ENCODE measurements at places on chromosomes 5 and 9.

DNA sequence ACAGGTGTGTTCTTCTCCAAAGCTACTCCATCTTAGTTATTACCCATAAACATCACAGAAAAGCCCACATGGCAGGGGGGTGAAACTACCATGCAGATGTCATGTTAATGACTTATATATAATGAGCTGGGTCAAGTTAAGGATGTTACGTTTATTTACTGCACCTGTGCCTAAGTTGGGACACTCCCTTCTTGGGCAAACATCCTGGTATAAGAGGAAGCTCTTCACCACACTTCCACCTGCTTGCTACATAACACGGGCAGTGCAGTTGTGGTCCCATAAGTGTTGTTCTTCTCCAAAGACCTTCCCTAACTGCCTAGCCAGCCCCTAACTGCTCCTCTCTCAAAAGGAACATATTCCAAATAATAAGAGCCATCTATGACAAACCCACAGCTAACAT is 9.3 kb upstream of the ZCCHC9 start:
- DNase-seq = no peak

- no peak for DNase-seq
Measured at GRCh38 chr9:134293031-134293521, 33.2 kb upstream of the RXRA start.

- DNase-seq = no peak
Measured at GRCh38 chr5:57569601-57570000, 87.0 kb upstream of the ACTBL2 start.

GRCh38 chr9:99430301-99430700 is 208.2 kb downstream of the SEC61B start:
- DNase-seq = peak; percentile 52
